ENCODE measurements at places on chromosomes 13 and 19. TPM values are rescaled to one million over a fixed set of nuclear protein-coding genes. Genes with fewer than 3 reads are reported as not detected.

The DMRTC2 gene
- total RNA-seq = not detected

GRCh38 chr13:93066187-93066586, 160.4 kb upstream of the GPC6 start:
- peak; percentile 71 for DNase-seq

DNA sequence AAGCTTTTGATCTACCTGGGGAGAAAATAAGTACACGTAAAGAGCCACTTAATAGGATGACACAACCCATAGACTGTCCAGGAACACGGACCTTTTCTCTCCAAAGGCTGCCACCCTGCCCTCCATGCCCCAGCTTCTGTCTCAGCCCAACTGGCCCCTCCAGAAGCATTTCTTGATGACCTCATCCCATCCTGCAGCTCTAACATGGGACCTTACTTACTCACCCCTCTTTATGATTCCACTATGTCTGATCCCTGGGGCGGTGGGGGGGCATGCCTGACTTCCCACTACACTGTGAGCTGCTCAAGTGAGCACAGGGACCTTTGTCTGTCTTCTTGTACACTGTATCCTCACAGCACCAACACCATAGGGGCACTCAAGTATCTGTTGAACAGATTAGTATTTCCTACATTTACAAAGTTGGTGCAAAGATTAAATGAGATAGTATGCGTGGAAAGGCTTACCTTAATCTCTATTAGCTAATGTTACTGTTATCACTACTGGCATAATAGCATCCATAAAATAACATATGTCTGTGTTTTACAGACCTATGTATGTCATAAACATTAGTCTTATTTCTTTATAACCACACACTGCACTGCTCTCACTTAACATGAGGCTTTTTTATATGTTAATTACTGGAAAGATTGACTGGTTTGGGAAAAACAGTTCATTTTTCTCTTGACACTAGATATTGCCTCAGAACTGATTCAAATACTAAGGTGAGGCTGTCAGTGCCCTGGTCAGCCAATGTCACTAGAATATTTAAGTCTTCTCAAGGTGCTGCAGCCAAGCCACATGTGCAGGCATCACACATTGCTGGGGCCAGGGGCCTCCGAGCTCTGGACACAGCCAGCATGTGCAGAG, 100.9 kb downstream of the FOXO1 start:
- no peak for DNase-seq

GRCh38 chr13:25800523-25800922, 251.3 kb downstream of the SHISA2 start:
- DNase-seq = no peak

DNA sequence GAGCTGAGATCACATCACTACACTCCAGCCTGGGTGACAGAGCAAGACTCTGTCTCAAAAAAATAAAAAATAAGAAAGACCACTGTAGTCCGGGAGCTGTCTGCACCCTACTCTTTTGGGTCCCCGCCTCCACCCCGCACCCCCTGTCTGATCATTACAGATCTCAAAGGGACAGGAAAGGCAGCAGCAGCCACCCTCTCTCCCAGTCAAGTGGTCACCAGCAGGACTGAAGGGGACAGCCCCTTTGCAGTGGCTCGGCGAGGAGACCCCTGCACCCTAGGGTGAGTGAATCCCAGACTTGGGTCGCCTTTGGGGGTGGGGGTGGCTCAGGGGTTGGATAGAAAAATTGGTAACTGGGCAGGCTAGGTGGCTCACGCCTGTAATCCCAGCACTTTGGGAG, 12.5 kb upstream of the KCNN1 start:
- DNase-seq = no peak

DNA sequence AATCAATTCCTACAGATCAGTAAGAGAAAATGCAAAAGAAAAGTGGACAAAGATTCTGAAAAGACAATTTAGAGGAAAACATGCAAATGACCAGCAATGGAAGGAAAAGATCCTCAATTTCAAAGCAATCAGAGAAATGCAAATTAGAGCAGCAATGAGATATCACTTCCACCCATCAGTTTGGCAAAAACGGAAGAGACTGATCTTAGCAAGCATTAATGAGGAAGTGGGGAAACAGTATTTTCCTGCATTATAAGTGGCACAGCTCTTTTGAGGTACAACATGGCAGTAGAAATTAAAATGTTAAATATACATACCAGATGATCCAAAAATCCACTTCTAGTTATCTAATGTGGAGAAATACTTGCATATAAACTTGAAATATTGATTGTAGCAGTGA, 69.1 kb upstream of the SLC7A1 start:
- DNase-seq = no peak

GRCh38 chr19:57583521-57584416, at the start of gene ZIK1:
Gene ZIK1, plus strand, starts transcription at chr19:57584145. Its CDS starts 212 bp downstream, at chr19:57584357.
- peak; percentile 91 for DNase-seq

GRCh38 chr13:51770681-51771417, 33.1 kb downstream of the DHRS12 start:
- DNase-seq = no peak

The CEACAM16 gene
- total RNA-seq = under 0.01 TPM

The PPM1N gene
- total RNA-seq = 2.3 TPM

The PEAK3 gene
- under 0.01 TPM for total RNA-seq

- peak; percentile 8 for DNase-seq
Observed at GRCh38 chr13:27920677-27921420, 1.0 kb downstream of the PDX1 start.

DNA sequence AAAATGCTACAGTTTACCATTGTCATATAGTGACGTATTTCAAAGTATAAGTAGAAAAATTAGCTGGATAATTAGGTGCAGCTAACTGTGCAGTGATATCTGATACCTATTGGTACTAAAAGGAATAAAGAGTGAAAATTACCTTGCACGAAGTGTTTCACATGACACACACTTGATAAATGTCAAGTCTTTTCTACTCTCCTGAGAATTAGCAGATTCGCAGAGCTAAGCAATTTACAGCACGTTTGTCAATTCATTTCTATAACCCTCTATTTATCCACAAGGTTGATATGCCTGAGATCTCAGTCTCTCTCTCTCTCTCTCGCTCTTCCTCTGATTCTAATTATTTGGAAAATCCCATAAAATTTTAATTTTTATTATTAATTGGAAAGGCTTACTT, 1109.0 kb downstream of the EFNB2 start:
- no peak for DNase-seq

The PLIN3 gene
- 193 TPM for total RNA-seq

DNA sequence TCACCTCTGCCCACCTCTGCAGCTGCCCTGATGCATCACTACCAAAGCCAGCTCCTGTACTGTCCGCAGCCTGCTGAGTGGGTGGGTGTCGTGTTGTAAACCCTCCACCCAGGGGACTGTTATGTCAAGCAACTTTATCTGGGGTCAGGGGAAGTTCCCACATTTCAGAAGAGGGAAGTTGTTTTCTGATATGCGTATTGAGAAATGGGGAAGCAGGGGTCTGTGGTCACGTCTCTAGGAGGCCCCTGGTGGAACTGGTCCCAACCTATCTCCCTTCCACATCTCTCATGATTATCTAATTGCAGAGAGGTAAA, 31.2 kb downstream of the CLEC17A start:
- DNase-seq = no peak

DNA sequence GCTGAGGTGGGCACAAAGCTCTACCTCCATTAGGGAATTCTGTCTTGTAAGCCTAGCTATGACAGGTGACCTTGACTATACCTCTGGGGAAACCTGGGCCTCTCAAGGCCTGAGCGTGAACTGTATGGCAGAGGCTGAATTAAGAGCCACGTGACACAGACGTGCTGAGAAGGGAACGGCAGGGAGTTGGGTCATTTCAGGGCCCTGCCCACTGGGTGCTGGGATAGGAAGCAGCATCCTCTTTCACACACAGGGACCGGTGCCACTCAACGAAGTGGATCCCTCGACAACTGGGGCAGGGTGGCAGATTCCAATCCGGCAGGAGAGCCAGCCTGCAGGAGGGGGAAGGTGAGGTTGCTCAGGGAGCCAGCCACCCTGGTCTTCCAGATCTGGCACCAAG, 9.2 kb downstream of the ASF1B start:
- DNase-seq = no peak

GRCh38 chr19:19554074-19555023, 16.3 kb downstream of the CILP2 start:
- peak; percentile 30 for DNase-seq

GRCh38 chr19:17673937-17674799, 14.0 kb downstream of the UNC13A start:
- DNase-seq = no peak

- DNase-seq = peak; percentile 70
Observed at GRCh38 chr19:31518216-31519020, 169.2 kb upstream of the TSHZ3 start.

DNA sequence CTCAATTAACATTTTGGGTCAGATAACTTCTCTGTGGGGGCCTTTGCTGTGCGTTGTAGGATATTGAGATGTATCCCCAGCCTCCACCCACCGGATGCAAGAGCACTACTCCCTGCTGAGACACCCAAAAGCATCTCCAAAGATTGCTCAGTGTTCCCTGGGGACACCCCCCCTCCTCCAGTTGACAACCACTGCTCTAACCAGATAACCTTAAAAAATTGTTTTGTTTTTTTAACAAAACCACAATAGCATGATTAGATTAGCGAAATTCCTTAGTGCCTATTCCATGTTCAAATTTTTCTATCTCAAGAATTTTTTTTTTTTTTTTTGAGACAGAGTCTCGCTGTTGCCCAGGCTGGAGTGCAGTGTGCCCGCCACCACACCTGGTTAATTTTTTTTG, 2.6 kb upstream of the EPN1 start:
- DNase-seq = no peak

- no peak for DNase-seq
Observed at GRCh38 chr19:43518051-43518450, 8.9 kb downstream of the ETHE1 start.

- DNase-seq = no peak
Observed at GRCh38 chr13:76556627-76557026, 329.6 kb downstream of the KCTD12 start.

- DNase-seq = no peak
Observed at GRCh38 chr19:32910874-32911273, 41.3 kb upstream of the SLC7A9 start.

The PGLYRP2 gene
- total RNA-seq = not detected

DNA sequence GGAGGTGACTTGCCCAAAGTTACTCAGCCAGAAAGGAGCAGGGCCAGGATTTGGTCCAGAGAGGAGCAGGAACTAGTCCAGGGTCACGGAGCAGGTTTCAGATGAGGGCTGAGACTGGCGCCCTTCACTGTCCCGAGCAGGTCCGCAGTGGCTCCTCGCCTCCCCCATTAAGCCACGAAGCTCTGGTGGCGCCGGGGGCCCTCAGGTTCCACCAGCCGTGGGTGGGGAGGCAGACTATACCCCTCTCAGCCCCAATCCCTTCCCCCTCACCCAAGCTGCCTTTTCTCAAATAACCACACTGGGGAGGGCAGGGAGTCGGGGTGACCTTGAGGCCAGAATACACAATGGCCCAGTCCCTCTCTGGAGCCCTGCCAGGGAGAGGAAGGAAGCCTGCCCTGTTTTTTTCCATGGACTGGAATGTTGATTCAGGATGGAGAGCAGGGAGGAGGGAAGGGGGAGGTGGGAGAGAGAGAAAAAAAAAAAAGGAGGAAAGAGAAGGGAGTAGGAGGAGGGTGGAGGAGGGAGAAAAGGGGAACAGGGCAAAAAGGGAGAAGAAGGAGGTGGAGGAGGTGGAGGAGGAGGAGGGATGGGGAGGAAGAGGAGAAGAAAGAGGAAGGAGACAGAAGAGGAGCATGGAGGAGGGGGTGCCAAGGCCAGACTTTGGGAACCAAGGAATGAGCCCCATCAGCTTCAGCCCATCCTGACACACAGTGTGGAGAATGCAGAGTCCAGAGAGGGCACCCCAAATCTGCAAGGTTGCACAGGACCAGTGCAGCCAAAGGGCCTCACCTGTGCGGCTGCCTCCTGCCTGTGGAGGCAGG, 19.7 kb downstream of the CEACAM16 start:
- DNase-seq = peak; percentile 78

The GADD45B gene
- total RNA-seq = 70.9 TPM

- no peak for DNase-seq
Observed at GRCh38 chr19:30587869-30588268, 215.7 kb downstream of the ZNF536 start.

GRCh38 chr13:26946684-26947343, 186.2 kb upstream of the GPR12 start:
- peak; percentile 81 for DNase-seq

DNA sequence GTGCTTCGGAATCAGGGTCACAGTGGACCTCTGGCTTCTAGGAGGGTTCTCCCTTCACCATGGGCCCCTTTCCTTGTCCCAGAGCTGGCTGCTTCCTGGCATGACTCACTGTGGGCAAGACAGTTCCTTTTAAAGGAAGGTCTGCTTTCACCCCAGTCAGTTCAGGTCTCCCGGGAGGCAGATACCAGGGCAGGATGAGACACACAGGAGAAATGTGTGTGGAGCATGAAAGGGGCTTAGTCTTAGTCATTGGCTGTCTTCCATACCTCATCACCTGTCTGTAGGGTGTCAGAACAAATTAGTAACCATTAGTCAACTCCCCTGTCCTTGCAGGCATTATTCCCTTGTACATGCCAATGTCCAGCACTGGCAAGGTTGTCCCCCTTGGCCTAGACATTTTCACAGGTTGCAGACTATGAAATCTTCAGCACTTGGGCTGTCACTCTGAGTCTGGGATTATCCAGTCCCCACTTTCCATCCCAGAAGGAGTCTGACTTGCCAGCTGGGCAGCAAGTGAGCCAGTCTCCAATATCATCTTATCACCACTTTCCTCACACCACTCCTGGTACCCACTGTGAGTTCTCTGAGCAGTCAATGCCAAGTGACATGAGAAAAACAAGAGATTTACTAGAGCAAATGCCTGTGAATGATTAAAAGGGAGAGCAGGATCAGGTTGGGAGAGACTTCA, 76.8 kb upstream of the MEDAG start:
- no peak for DNase-seq

- DNase-seq = no peak
Observed at GRCh38 chr19:42311657-42312056, 1.5 kb upstream of the TMEM145 start.

- no peak for DNase-seq
Observed at GRCh38 chr19:805600-806550, 8.6 kb downstream of the PTBP1 start.

GRCh38 chr13:77918391-77919245, at the start of gene EDNRB:
Gene EDNRB, minus strand, starts transcription at chr13:77918831. Its CDS starts 258 bp downstream, at chr13:77918573.
- DNase-seq = peak; percentile 46

- DNase-seq = no peak
Observed at GRCh38 chr13:98293103-98293502, 116.0 kb upstream of the RNF113B start.

The NLRP9 gene
- not detected for total RNA-seq
